Effector CD8-positive, alpha-beta T cell (primary cell): ENCODE measurements at places on chromosomes 2 and 18.
A peak's percentile ranks its signal among the peaks of the same experiment; 100 is the strongest.

GRCh38 chr2:232632229-232632903, 1.0 kb upstream of the EFHD1 start:
- no peak for DNase-seq

- no peak for DNase-seq
Observed at GRCh38 chr18:77042583-77042982, 90.0 kb downstream of the MBP start.

DNA sequence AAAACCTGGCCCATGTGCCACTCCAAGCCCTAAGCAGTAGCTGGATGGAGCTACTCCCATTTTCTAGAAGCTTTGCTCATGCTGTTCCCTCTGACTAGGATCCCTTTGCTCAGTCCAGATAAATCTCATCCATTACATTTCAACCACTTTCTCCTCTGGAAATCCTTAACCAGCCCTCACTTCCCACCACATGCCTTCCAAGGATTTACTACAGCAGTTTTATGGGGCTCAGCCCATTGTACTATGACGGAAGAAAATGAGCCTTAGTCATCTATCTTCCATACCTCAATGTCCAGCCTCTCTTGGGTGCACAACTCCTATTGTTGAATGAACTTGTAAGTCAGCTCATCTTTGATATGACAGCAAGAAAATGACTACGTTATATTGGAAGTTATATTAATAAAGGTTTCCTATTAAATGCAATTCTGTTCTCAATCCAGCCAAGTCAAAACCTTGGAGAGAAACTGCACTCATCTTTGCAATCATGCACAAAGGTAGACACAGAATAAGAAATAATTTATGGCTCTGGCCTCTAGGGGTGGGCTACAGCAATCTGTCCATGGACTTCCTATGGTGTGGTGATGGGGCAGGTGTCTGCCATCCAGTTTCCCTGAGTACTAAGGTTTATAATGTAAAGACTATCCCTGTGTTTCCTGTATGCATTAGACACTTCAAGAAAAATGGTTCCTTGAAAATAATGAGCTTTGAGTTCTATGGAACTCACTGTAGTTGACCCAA, 3.4 kb downstream of the B4GALT6 start:
- no peak for DNase-seq

DNA sequence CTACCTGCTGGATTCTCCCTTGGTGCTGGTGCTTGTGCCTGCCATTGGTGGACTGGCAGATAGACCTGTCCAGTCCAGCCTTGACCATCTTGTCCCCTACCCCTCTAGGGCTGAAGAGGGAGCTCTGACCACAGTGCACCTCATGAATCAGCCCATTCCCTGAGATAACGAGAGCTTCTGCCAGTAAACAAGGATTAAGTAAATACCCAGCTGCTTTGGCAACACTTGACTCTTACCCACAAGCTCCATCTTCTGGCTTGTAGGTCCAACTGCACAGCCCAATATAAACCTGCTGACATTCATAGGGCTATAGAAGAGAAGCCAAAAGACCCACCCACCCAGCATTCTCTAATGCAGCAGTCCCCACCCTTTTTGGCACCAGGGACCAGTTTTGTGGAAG, 186.4 kb downstream of the PIK3C3 start:
- DNase-seq = no peak

DNA sequence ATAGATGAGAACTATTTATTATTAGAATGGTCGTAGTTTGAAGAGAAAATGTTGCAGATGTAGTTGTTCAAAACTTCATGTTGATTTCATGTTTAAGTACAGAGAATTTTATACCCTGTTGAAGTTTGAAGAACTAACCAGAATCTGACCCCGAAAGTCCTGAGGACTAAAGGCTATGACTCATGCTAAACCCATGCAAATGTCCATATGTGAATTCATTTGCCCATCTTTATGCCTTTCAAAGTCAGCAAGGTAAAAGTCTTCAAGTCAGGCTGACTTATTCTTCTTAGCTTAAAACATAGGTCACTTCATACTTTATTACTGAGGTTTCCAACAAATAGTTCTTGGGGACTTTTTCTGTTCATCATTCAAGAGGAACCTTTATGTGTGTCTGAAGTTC, 185.5 kb downstream of the CCDC85A start:
- DNase-seq = no peak

DNA sequence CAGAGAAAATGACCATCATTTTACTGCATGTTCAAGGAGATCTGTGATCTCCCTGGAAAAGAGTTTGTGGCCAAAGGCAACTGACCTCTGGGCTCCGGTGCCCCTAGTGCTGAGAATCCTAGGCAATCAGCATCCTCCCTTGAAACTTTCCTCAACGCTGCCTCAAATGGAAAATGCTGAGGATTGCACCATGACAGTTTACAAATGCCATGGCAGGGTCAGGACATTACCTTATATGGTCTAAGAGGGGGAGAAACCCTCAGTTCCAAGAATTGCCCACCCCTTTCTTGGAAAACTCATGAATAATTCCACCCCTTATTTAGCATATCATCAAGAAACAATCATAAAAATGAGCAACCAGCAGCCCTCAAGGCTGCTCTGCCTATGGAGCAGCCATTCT, 48.3 kb downstream of the ALPK2 start:
- DNase-seq = no peak

DNA sequence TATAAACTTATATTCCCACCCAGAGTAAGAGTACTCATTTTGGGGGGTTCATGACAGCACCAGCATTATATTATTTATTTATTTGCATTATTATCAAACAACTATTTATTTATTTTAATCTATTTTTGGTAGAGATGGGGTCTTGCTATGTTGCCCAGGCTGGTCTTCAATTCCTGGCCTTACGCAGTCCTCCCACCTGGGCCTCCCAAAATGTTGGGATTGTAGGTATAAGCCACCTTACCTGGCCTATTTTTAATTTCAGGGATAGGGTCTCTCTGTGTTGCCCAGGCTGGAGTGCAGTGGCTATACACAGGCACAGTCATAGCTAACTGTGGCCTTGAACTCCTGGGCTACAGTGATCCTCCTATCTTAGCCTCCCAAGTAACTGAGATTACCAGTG, 30.7 kb downstream of the GEMIN6 start:
- DNase-seq = no peak

GRCh38 chr18:7021994-7022840, 95.4 kb downstream of the LAMA1 start:
- no peak for DNase-seq

- no peak for DNase-seq
Observed at GRCh38 chr2:205998583-205998982, 87.4 kb downstream of the INO80D start.

GRCh38 chr2:68319398-68320117, at the start of gene CNRIP1:
Gene CNRIP1, minus strand, starts transcription at chr2:68319949. Its CDS starts 549 bp downstream, at chr2:68319400.
- no peak for DNase-seq

DNA sequence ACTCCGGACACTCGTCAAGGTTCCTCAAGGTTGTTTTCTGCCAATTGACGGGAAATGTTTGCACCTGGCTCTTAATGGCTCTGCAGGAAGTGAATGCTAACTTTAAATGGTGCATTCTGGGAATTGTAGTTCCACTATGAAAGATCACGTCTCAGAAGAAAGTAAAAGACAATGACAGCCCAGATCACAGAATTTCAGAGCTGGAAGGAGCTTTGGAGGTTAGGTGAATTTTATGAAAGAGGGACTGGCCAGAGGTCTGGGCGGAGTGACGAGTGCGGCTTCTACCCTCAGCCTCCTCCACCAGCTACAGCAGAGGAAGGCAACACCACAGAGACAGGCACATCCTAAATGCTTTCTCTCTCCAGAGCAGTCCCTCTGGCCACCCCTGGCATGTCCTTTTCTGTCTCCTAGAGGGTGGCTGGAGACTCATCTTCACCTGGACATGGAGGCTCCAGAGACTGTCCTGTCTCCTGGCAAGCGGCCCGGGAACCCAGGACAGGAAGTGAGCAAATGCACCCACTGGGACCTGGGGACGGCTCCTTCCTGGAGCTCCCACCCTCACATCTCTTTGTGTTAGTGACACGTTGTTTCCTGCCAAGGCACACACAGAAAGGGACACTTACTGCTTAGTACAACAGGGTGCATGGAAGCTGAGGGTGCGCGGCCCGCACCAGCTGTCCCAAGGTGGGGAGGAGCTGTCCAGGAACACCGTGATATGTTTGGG, 19.4 kb downstream of the THAP4 start:
- peak; percentile 20 for DNase-seq

GRCh38 chr18:9283791-9284190, 50.8 kb upstream of the TWSG1 start:
- DNase-seq = no peak

DNA sequence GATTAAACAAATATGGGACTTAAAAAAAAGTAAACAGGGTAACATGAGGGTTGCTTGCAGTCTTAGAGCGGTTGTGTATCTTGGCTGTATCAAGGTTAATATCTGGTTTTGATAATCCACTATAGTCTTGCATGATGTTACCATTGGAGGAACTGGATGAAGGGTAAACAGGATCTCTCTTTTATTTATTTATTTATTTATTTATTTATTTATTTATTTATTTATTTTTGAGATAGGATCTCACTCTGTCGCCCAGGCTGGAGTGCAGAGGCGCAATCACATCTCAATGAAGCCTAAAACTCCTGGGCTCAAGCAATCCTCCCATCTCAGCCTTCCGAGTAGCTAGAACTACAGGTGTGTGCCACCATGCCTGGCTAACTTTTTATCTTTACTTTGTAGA, 42.9 kb upstream of the FAM124B start:
- DNase-seq = no peak

DNA sequence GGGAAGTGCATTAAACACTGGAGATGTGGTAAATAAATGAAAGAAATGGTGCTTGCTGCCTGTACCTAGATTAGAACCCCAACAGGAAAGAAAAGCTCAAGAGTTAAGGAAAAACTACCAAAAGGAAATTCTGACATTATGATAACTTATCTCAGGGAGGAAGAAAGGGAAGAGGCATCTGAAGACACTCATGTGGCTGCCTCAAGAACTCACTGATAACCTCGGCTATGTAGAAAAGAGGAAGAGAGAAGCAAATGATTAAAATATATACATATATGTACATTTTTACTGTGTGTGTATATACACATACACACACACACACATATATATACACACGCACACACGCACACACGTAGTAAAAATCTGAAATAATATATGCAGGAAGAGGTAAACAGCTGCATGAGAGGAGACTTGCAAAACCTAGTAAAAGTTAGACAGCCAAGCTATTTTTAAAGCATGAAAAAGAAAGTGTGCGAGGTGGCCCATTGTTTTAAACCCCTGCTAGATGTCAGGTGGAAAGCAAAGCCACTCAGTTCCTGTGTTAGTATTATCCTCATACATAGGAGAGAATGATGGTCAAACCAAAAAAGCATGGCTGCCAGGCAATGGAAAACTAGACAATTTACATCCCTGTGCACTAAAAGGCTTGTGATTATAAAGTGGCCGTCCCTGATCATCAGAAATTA, 483.0 kb upstream of the NRP2 start:
- no peak for DNase-seq

GRCh38 chr2:42331569-42332284, 29.3 kb downstream of the COX7A2L start:
- no peak for DNase-seq

DNA sequence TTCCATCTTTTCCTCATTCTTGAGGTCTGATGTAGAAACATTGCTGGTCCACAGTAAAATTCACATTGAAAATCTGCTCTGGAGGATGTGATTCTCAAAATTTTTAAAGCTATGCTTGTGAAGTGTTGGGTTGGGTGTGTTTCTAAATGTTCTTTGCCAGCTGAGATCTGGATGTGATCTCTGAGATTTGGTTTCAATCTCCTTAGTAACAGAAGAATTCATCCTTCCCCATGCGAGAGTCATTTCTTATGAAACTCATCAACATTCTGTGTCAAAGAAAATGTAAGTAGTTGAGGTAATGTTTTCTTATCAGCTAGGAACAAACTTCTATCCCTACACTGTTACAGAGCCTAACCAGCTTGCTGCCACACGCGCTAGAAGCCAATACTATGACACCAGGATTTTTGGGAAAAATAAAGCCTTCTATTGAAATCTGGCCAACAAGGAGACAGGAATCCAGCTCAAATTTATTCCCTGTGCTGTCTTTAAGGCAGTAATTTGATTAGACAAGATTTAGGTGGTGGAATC, 134.9 kb downstream of the PTH2R start:
- DNase-seq = no peak

DNA sequence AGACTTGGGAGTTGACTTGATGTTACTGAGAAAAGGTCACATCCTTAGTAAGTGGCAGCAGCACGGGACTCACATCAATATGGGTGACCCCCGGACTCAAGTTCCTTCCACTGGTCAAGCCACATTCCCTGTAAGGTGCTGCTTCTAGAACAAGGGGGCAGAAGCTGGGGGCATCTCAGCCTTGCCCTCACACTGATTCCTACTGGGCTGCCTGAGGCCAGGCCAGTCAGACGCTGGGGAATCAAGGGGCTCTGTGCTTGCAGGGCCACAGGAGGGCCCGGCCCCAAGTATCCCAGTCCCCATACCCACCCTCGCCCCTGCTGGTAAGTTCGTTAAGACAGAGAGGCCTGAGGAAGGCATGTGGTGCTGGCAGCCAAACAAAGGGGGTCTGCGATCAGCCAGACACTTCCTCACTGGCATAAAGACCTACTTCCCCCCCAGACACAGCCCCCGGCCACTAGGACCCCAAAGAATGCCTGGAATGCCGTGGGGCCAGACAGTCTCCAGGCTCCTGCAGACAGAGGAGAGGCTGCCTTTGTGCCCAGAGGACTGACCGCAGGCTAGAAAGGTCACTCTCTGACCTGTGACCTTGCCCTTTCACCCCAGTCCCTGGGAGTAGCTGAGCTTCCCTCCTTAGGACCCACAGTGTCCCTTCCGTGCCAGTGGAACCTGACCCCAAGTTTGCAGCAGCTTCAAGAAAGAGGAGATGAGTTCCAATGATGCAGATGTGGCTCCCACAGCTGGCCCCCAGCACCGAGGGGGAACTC, 83.6 kb downstream of the HS1BP3 start:
- DNase-seq = no peak

DNA sequence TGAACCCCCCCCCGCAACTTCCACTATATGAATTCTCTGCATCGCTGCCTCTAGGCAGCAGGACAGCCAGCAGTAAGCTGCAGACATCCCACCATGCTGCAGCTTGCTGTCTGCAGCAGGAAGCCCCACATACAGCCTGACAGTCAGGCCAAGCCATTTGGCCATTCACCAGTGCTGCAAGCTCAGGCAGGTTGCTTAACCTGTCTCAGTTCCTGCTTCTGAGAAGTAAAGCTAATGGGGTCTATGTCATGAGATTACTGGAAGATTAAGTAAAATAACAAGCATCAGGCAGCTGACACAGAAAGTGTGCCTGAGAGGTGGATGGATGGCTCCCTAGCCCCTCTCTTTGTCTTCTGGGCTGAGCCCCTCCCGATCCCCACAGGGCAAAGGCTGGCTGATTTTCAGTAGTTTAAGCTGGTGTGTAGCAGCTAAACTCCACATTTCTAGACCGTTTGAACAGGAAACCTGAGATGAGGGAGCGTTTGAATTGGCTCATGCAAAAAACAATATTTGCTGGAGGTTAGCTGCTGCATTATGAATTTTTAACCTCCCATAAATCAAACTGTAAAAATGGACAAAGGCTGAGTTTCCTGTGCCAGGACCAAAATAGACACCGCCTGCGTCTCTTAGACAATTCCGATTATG, 193.8 kb upstream of the ARL4C start:
- DNase-seq = no peak

- DNase-seq = no peak
Observed at GRCh38 chr18:37532917-37533316, 32.7 kb downstream of the CELF4 start.
